Aorta (tissue), 5 donors: ENCODE measurements at places on chromosomes 5 and 9.
A peak's percentile ranks its signal among the peaks of the same experiment; 100 is the strongest.

DNA sequence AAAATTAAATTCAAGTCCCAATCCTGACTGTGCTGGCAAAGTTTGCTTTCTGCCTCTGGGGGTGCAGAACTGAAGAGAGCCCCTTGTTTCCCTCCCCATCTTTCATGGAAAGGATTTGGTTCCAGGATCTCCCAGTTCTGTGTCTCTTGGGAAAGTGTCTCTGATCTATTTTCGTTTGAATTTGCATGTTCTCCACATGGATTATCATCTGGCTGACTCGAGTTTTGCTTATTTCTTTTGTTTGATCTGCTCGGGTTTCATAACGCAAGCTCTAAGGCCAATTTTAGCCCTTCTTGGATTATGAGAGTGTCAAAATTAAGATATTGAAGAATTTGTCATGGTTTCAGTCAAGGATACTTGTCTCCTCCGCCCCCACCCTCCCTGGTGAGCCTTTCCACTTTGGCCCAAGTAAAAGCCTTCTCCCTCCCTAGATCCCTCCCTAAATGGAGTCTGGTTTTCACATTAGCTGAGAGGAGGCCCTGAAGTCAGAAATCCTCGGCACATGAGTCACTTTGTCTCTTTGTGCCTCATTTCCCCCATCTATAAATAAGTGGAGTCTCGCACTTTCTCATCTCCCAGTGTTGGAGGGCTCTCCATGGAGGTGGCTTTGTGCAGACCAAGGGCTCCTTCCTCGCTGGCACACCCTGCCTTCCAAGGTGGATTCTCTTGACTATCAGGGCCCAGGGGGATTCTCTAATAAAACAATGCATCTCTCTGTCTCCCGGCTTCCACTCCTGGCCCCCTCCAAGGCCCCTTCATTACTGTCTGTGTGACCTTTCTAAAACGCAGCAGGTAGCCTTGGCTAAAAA is 17.3 kb downstream of the ADRB2 start:
- no peak for DNase-seq
- H3K4me1 ChIP-seq, result no peaks in the 10 kb centered on the region
- H3K4me3 ChIP-seq, result no peak overlapping the region
- H3K27me3 ChIP-seq, result no peaks in the 10 kb centered on the region

GRCh38 chr5:117649821-117650220 is 1075.2 kb upstream of the SEMA6A start:
- H3K36me3 ChIP-seq, result no peaks in the 10 kb centered on the region
- H3K27me3 ChIP-seq, result no peaks in the 10 kb centered on the region
- no peak overlapping the region for H3K4me3 ChIP-seq
- H3K27ac ChIP-seq, result no peak overlapping the region
- H3K4me1 ChIP-seq, result no peaks in the 10 kb centered on the region

- H3K27me3 ChIP-seq, result no peaks in the 10 kb centered on the region
- no peak overlapping the region for H3K27ac ChIP-seq
- no peaks in the 10 kb centered on the region for H3K4me1 ChIP-seq
- H3K4me3 ChIP-seq, result no peak overlapping the region
- no peak for DNase-seq
Observed at GRCh38 chr5:96402500-96402899, 30.5 kb downstream of the PCSK1 start.

DNA sequence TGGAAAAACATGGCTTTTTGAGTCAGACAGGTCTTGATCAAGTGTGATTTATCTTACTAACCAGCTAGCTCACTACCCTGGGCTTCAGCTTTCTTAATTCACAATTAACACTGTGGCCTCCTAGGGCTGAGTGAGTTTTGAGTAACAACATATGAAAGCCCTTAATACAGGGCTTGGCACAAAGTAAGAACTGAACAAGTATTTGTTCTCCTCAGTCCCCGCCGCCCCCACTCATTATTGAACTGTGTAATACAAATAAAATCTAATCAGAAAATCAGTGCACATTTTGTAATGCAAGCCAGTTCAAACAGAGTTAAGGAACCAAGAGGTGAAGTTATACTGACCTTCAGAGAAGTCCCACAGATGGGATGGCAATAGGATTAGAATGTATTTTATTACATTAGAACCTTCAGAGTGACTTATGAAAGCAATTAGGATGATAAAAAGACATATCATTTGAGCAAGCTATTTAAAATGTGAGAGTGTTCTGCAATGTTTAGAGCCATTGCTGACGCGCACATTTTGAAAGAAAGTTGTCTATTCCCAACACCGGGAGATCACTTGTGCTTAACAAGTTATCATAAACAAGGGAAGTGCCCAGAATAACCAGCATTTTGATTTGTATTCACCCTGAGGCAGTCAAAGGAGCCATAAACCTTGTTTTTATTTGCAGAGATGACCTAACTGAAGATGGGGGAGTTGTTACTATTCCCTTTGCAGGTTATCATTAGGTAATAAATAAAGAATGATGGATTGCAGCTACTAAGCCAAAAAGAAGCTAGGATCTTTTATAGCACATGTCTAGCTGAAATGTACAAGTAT is 19.4 kb downstream of the ADAMTS16 start:
- no peak overlapping the region for H3K27ac ChIP-seq
- no peaks in the 10 kb centered on the region for H3K4me1 ChIP-seq
- no peaks in the 10 kb centered on the region for H3K36me3 ChIP-seq
- H3K27me3 ChIP-seq, result no peaks in the 10 kb centered on the region

GRCh38 chr9:113160571-113160970 is 9.8 kb downstream of the SLC31A2 start:
- H3K4me1 ChIP-seq, result no peaks in the 10 kb centered on the region
- H3K27ac ChIP-seq, result no peak overlapping the region
- no peak overlapping the region for H3K4me3 ChIP-seq
- H3K36me3 ChIP-seq, result peaks cover 11% of the 10 kb centered on the region

GRCh38 chr5:101455048-101455447 is 552.0 kb upstream of the ST8SIA4 start:
- no peaks in the 10 kb centered on the region for H3K27me3 ChIP-seq
- H3K4me1 ChIP-seq, result no peaks in the 10 kb centered on the region
- DNase-seq, result no peak
- no peaks in the 10 kb centered on the region for H3K36me3 ChIP-seq

DNA sequence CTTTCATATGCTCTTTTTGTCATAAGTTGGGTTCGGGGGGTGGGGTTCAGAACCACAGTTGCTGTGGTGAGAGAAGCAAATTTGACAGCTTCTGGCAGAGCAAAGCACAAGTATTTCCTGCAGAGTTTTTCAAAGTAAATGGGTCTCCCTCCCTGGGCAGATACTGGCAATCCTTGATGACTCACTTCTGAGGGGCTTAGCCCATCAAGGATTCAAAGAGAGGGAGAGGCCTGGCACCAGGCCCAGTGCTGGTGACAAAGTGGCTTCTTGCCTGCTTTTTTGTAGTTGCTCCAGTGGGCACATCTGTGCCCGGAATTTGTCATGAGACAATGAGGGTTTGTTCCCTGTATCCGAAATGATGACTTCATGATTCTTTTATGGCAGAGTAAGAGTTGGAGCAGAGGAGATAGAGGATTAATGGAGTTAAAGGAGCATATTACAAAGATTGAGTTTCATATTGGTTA is 46.6 kb upstream of the TNC start:
- no peaks in the 10 kb centered on the region for H3K27me3 ChIP-seq
- peak; percentile 70 for DNase-seq
- H3K4me1 ChIP-seq, result no peaks in the 10 kb centered on the region
- H3K36me3 ChIP-seq, result no peaks in the 10 kb centered on the region
- H3K4me3 ChIP-seq, result no peak overlapping the region

GRCh38 chr9:108336575-108336974 is 519.2 kb downstream of the ACTL7B start:
- H3K27ac ChIP-seq, result no peak overlapping the region
- no peaks in the 10 kb centered on the region for H3K27me3 ChIP-seq
- H3K4me3 ChIP-seq, result no peak overlapping the region
- no peaks in the 10 kb centered on the region for H3K36me3 ChIP-seq
- DNase-seq, result no peak

DNA sequence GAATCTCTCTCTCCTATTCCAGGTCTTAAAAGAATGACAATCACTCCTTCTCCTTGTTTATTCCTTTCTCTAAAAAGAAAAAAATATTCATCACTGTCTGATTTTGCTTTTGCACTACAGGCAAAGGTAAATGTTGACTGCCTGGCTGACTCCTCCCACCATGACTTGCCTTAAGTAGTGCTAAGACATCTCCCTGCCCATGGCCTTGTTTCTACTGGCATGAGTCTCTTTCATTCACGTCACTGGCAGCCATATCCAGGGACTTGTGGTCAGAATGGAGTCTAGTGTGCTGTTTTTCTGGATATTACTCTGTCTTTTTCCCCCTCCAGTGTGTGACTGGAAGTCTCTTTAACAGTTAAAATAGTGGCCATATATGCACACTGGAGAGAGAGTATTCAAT is 522.9 kb upstream of the DAB2 start:
- no peak overlapping the region for H3K4me3 ChIP-seq
- H3K27ac ChIP-seq, result no peak overlapping the region
- H3K36me3 ChIP-seq, result no peaks in the 10 kb centered on the region
- H3K27me3 ChIP-seq, result no peaks in the 10 kb centered on the region

- no peaks in the 10 kb centered on the region for H3K4me1 ChIP-seq
- no peak for DNase-seq
- no peaks in the 10 kb centered on the region for H3K27me3 ChIP-seq
- no peak overlapping the region for H3K4me3 ChIP-seq
Observed at GRCh38 chr9:111158363-111158762, 120.1 kb upstream of the LPAR1 start.

GRCh38 chr5:139836469-139837208 is 41.0 kb downstream of the PSD2 start:
- no peak overlapping the region for H3K4me3 ChIP-seq
- no peaks in the 10 kb centered on the region for H3K36me3 ChIP-seq
- H3K27me3 ChIP-seq, result no peaks in the 10 kb centered on the region

GRCh38 chr9:115712981-115713380 is 440.6 kb upstream of the PAPPA start:
- H3K27me3 ChIP-seq, result no peaks in the 10 kb centered on the region
- H3K4me3 ChIP-seq, result no peak overlapping the region
- H3K4me1 ChIP-seq, result no peaks in the 10 kb centered on the region
- DNase-seq, result no peak

GRCh38 chr5:81334304-81335061 is 33.1 kb downstream of the ZCCHC9 start:
- no peak overlapping the region for H3K27ac ChIP-seq
- DNase-seq, result no peak
- H3K4me3 ChIP-seq, result no peak overlapping the region

DNA sequence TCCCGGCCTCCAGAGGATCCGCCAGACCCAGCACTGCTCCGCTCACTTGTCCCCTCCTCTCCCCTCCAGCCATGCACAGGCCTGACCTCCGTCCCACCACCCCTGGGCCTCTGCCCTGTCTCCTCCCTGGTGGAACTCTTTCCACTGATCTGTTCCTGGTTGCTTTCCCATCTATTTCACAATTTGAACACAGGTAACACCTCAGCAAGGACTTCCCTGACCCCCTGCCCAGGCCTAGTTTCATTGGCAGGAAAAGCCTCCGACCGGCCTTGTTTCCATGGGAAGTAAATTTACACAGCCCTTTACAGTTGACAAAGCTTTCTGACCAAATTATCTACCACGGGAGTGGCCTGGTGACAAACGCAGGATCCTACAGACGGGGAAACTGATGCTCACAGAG is 14.8 kb downstream of the QSOX2 start:
- no peaks in the 10 kb centered on the region for H3K27me3 ChIP-seq
- H3K27ac ChIP-seq, result no peak overlapping the region

- H3K36me3 ChIP-seq, result no peaks in the 10 kb centered on the region
- H3K27ac ChIP-seq, result no peak overlapping the region
- no peaks in the 10 kb centered on the region for H3K27me3 ChIP-seq
- H3K4me1 ChIP-seq, result no peaks in the 10 kb centered on the region
- no peak for DNase-seq
Observed at GRCh38 chr9:128374221-128374675, 3.1 kb downstream of the URM1 start.

DNA sequence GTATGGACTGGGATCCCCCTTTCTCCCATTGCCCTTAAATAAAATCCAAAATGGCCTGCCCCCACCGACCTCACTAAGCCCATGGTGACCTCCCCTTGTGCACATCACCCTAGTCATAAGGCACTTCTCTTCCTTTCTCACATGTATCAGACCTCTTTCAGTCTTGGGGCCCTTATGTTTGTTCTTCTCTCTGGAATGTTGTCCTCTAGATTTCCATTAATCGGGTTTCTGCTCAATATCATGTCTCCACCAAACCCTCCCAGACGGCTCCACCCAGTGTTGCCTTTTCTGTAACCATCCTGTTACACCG is 196.3 kb downstream of the ERCC6L2 start:
- peaks cover 4% of the 10 kb centered on the region for H3K4me1 ChIP-seq
- H3K4me3 ChIP-seq, result no peak overlapping the region
- no peak for DNase-seq
- H3K36me3 ChIP-seq, result no peaks in the 10 kb centered on the region

DNA sequence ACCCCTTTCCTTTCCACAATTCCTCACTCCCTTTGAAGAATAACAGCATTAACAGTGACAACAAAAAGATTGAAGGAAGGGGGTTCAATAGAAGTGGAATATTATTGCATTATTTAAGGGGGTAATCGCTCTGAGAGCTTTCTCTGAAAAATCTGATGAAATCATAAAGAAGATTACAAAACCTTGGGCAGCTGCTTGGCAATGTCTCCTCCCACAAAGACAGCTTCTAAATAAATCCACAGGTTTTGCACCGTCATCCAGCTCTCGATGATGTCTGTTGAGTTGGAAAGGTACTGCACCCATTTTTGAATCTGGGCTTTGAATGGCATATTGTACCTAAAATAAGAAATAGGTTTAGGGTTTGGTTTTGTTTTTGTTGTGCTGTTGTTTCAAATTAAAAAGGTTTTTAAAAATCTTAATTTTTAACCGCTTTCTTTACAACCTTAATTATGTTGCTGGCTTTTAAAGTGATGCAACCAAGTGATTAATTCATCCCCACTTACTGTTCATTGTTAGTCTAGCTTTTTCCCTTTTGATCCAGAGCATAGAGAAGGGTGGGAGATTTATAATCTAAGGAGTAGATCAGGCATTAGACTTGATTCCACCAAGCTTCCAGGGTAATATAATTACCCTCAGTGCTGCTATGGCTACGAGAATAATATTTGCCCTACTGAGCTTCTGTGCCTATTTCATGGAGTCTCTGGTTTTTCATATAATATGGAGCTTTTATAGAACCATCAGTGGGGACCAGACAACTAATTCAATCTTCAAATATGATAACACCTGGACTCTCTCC is 85.0 kb downstream of the DNAH5 start:
- H3K27me3 ChIP-seq, result no peaks in the 10 kb centered on the region
- H3K36me3 ChIP-seq, result no peaks in the 10 kb centered on the region
- no peak overlapping the region for H3K27ac ChIP-seq
- H3K4me1 ChIP-seq, result no peaks in the 10 kb centered on the region
- DNase-seq, result no peak
- H3K4me3 ChIP-seq, result no peak overlapping the region

- H3K27me3 ChIP-seq, result no peaks in the 10 kb centered on the region
- DNase-seq, result no peak
Observed at GRCh38 chr9:89277043-89277442, 34.0 kb upstream of the CKS2 start.

- peak overlapping the region; percentile 16 for H3K4me3 ChIP-seq
- H3K36me3 ChIP-seq, result no peaks in the 10 kb centered on the region
- no peaks in the 10 kb centered on the region for H3K4me1 ChIP-seq
- H3K27me3 ChIP-seq, result no peaks in the 10 kb centered on the region
- DNase-seq, result peak; percentile 77
Observed at GRCh38 chr9:99820685-99821395, 845 bp upstream of the NR4A3 start.
